HS-27A (cell line): ENCODE measurements at places on chromosomes 1 and 21.

- DNase-seq, result peak; percentile 50
These were observed 109.8 kb downstream of the PATJ start for GRCh38 chr1:61851849-61852669.

- no peak for DNase-seq
These were observed 72.5 kb downstream of the ANGPTL1 start for GRCh38 chr1:178798232-178798861.

DNA sequence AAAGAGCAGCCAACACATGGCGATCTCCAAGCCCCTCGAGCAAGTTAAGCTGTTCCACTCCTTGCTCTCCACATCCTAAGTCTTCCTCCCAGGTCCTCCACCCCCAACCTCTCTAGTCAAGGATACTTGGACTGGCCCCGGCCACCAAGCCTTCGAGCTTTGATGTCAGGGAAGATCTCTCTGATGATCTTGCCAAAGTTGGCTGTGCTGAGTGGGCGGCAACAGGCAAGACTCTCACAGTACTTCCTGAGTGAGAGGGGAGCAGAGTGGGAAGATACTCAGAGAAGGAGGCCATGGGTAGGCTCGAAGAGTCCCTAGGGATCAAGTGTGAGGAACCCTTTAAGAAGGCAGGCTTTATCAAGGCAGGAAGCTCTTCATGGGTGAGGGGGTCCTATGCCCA lies 2.8 kb downstream of the RFX5 start:
- no peak for DNase-seq

- DNase-seq, result no peak
These were observed 1.0 kb upstream of the AADACL3 start for GRCh38 chr1:12714710-12715475.

GRCh38 chr1:171654201-171654941 lies 1.9 kb upstream of the MYOC start:
- no peak for DNase-seq

- DNase-seq, result no peak
These were observed 405 bp upstream of the RAB29 start for GRCh38 chr1:205775717-205776056.

DNA sequence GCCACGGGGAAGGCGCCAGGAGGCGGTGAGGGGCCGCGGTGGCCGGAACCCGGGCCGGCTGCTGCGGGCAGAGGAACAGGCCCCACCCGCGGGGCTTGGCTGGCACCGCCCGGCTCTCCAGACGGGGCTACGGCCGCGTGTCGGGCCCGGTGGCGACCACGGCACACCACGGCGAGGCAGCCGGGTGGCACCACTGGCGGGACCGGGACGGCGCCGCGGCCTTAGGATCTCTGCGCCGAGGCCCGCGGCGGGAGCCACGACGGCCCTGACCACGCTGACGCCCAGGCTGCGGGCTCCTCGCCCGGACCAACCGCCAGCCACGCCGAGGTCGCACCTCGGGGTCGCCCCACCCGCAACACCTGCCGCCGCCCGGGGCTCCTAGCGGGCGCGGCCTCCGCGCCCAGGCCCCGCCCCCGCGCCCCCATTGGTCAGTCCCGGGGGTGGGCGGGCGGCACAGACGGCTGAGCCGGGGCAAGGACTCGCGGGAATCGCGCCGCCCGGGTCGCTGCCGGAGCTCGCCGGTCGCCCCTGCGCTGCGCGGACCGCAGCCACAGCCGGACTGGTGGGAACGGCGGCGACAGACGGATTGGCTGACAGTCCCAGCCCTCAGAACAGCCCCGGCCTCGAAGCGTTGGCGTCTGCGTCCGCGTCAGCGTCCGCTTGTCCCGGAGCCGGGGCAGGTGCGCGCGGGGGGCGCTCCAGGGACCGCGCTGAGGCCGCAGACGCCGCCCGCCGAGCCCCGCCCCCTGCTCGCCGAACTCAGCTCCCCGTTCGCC lies at the start of gene BMP8A:
Gene BMP8A (plus strand): TSS at position 491 of the 776 bp plus-strand sequence. CDS start 356 bp downstream, outside the sequence.
- DNase-seq, result no peak

DNA sequence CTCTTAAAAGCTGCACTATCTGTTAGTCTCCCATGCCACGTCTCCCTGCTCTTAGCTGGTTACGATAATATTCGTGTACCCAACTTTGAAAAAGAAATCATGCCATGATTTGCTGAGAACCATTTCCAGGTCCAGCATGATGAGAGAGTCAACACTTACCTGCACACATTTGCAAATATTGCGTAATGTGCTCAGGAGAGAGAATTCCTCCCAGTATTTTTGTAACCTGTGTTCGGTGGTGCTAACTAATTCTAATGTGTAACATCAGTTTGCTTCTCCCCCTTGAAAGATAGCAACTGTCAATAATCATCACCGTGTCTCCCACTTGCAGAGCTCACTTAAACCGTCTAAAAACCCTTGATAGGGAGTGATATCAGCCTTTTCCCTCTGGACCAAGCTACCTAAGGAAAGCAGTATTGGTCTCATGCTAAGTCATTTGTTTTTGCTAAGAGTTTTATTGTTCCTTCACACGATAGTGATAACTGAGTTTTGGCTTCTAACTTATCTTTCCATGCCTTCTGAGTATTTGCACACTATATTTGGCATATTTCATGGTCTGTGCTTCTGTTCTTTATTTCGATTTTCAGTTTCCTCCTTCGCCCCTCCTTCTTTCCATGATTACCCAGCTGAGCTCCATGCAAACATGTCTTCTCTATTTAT lies 61.1 kb upstream of the IRF2BP2 start:
- no peak for DNase-seq

- DNase-seq, result no peak
These were observed 1.3 kb upstream of the ATP6V1G3 start for GRCh38 chr1:198541737-198542136.

- no peak for DNase-seq
These were observed 34.5 kb upstream of the TDRD10 start for GRCh38 chr1:154467434-154468102.

DNA sequence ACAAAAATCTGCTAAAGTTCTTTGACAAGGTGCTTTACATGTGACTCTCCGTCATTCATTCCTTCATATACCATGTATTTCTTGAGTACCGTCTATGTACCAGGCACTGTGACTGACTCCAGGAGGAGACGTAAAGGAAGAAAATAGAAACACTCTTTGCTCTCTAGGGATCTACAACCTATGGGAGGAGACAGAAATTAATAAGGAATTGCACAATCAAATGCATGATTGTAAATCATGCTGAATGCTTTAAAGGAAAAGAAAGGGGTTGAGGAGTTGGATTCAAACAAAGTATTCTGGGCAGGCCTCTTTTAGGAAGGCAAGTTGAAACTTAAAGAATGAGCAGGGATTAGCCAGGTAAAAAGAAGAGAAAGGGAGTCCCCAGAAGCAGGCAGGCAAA lies 239.1 kb upstream of the FGGY start:
- DNase-seq, result no peak

- DNase-seq, result no peak
These were observed 2.7 kb upstream of the CLDN19 start for GRCh38 chr1:42742617-42743316.

GRCh38 chr1:8423692-8424538 lies 106.0 kb downstream of the SLC45A1 start:
- DNase-seq, result no peak

GRCh38 chr1:18556364-18556763 lies 74.3 kb upstream of the PAX7 start:
- DNase-seq, result no peak

- no peak for DNase-seq
These were observed 471 bp downstream of the POLR3C start for GRCh38 chr1:145824499-145824842.

GRCh38 chr1:104574620-104575019 lies 824.9 kb downstream of the AMY1C start:
- DNase-seq, result no peak

DNA sequence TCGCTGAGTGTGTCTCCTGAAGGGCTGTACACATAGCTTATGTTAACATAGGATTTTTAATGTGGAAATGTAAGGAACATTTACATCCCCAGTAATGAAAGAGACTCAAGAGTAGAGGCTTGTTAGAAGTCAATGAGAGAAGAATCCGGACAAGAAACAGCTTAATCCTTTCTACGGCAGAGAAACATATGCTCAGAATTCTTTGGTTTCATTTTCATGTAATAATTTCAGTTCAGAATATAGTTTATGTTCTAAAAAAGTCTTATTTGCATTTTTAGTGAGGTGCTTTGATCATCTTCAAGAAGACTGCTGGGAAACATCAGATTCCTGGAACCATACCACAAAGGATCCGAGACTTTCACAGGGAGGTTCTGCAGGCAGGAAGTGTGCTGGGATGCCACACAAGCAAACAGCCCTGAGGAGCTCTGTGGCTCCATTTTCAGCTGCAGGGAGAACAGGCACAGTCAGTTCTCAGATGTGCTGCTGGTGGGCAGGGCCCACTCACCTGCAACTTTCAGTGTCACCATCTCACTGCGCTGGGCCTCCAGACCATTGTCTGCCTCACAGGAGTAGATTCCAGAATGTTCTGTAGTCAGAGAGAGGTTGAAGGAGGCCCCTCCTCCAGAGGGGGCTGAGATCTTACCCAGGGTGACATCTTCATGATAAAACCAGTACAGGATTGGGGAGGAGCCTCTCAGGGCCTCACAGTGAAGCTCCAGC lies 28.4 kb downstream of the FCRL5 start:
- no peak for DNase-seq

- DNase-seq, result no peak
These were observed 41.8 kb downstream of the SGIP1 start for GRCh38 chr1:66575739-66576138.

DNA sequence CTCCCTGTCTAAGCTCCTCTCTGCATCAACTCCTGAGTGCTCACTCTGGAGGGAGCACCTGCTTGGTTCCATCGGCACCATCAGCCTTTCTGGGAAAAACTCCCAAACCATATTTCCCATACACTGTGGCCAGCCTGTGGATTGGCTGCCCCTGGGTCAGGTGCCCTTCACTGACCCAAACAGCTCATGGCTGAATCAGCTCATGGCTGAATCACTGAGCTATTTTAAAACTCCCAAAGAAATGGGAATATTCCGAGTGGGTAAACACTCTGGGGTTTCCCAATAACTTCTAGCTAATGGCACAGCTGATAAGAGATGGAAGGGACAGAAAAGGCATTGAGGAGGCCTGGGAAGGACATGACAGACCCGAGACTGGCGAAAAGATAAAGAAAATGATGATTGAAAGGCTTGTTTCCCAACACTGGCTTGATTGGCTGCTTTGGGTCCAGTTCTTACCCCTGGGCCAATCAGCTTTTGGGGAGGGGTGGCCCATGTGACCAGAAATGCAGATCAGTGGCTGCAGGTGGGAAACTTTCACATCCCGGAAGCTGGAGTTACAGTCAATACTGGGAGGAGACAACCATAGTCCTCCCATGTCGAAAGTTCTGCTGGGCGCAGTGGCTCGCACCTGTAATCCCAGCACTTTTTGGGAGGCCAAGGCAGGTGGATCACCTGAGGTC lies 37.3 kb upstream of the KAZN start:
- no peak for DNase-seq

- no peak for DNase-seq
These were observed 11.5 kb upstream of the LAPTM5 start for GRCh38 chr1:30768830-30769718.

DNA sequence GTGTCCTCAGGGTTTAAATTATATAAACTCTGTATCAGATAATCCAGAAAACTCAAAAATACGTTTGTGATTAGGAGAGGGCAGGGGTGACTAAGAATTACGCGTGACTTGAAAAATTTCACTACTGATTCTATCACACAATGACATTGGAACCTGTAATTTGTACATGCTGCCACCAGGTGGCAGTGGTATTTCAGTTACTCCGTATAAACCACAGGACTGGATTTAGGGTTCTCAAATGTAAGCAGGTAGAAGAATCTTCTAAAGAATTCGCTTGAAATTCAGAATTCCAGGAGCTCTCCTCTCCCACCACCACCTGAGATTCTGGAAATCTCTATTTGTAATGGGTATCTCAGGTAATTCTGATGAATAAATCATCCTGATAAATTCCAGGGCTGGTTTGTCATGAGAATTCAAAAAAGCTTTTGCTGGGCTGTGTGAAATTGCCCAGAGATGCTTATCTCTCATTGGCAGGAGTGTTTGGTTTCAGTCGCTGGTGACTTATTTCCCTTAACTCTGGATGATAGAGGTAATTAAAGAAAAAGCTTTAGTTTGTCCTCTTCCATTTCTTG lies 1.7 kb upstream of the KRTAP7-1 start:
- no peak for DNase-seq

GRCh38 chr1:54971317-54971791 lies 9.1 kb upstream of the TMEM61 start:
- DNase-seq, result no peak

GRCh38 chr1:179082333-179082998 lies 596 bp downstream of the TOR3A start:
- DNase-seq, result peak; percentile 20

GRCh38 chr1:42807056-42807668 lies 9.8 kb upstream of the ERMAP start:
- no peak for DNase-seq

DNA sequence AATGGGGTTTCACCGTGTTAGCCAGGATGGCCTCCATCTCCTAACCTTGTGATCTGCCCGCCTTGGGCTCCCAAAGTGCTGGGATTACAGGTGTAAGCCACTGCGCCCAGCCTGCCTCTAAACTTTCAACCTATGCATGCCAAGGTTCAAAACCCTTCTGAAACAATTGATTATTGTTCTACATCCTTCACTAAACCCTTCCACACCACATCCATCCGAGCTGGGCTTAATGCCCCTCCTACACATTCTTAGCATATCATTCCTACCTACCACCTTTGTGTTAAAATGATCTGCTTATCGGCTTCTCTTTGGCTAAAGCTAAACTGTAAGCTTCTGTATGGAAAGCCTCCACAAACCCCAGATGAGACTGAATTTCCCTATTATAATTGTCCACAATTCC lies 40.8 kb upstream of the DOCK7 start:
- no peak for DNase-seq

- no peak for DNase-seq
These were observed 1.8 kb upstream of the MTFR1L start for GRCh38 chr1:25817840-25818501.

DNA sequence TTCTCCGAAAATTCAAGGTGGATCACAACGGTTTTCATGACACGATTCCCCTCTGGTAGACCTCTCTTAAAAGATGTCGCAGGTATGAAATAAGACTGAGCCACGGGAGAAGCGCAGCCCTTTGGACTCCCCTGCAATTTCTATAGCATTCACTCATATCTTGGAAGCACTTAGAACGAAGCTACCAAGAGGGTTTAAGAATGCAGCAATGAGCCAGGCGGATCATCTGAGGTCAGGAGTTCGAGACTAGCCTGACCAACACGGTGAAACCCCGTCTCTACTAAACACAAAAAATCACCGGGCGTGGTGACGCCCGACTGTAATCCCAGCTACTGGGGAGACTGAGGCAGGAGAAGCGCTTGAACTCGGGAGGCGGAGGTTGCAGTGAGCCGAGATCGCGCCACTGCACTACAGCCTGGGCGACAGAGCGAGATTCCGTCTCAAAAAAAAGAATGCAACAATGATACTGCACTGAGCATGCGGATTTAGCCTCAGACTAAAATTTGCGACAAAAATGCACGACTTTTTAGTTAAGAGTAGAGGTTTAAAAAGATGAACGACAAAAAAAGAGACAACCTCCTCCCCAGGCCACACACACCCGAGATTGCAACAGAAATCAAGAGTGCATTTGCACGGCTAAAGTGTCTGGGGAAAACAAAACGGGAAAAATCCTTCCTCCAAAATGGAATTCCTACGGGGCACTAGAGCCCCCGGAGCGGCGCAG lies 743 bp downstream of the TOMM20 start:
- no peak for DNase-seq

GRCh38 chr1:38997901-38998190 lies 6.8 kb downstream of the AKIRIN1 start:
- no peak for DNase-seq

GRCh38 chr1:156122519-156123355 lies 8.2 kb downstream of the LMNA start:
- peak; percentile 81 for DNase-seq
